Motor neuron (in vitro differentiated cells): ENCODE measurements at places on chromosomes 6 and 20.

DNA sequence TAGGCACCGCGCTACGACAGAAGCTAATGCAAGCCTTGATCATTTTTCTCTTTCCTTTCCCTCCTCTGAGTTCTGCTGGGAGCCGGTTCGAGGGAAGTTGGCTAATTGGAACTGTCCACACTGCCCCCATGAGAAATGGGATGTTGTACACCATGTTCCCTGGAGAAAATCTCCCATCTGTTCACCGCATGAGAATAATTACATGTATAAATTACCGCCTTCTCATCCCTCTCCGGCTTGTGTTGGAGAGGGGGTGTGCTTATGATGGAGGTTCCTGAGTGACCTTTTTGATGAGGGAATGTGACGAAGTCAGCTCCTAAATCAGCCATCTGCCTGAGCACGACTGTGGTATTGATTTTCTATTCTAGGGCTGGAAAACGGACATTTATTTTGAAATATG lies 320.2 kb upstream of the SULF2 start:
- peak; percentile 96 for ATAC-seq

DNA sequence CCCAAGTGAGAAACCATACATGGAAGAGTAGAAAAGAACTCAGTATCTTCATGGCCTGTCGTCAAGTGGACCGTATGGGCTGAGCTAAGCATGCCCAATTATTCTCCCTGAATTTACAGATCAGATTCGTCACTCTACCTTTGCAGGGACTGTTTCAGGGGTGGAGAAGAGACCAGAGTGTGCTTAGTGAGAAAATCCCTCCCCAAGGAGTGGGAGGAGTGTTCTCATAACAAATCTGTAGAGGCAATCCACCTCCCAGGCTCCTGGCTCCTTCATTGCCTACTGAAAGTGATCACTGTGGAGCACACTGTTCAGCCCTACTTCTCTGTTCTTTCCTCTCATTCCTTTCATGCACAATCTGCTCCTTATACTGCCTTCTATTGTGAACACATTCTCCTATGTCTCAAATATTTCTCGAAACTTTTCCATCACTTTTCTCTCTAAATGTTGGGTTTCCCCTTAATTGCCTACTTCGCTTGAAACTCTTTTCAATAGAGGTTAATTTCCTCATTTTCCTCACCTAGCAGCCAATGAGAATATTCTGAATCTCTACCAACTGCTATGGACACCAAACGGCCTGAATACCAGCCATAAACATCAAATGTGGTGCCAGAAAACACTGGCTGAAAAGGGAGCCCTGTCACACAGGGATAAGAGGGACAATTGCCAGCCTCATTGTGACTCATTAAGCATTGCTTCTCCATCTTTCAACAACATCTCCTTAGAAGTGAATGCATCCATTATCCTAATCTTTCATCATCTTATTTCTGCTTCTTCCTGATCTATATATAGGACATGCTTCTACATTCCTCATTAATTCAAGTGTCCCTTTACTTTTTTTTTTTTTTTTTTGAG lies 398.3 kb downstream of the UTRN start:
- no peak for ATAC-seq

GRCh38 chr6:40523505-40524172 lies 63.5 kb downstream of the LRFN2 start:
- ATAC-seq, result no peak

DNA sequence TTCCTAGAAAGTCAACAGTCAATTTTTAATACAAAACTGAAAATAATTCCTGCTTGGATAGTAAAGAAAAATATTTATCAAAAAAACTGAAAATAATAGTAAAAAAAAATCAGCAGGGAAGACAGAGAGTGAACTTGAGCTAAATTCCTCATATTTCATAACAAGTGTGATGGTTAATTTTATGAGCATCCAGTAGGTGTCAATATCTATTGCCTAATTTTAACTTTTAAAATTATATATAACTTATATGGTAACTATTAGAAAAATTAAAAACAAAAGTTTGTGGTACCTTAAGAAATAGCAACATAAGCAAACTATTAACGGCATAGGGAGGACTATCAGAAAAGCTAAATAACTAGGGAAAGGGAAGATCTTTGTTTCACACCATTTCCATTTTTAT lies 2.1 kb downstream of the EPM2A start:
- no peak for ATAC-seq

DNA sequence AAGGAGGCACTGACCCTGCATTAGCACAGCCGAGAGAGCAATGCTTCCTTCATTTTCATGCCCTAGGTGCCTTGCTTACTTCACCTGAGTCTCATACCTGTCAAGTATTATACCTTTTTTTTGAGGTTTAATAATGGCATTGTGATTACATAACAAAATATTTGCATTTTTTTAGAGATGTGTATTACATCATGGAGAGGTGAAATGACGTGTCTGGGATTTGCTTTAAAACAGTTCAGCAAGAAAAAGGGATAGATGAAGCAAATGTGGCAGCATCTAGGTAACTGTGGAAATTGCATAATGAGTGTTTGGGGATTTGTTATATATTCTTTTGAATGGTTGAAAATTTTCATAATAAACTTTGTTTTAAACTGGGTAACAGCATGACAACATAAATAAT lies 48.9 kb downstream of the NKX2-2 start:
- no peak for ATAC-seq
